ENCODE measurements at places on chromosomes 1 and 21. TPM values are rescaled to one million over a fixed set of nuclear protein-coding genes. Genes with fewer than 3 reads are reported as not detected.

DNA sequence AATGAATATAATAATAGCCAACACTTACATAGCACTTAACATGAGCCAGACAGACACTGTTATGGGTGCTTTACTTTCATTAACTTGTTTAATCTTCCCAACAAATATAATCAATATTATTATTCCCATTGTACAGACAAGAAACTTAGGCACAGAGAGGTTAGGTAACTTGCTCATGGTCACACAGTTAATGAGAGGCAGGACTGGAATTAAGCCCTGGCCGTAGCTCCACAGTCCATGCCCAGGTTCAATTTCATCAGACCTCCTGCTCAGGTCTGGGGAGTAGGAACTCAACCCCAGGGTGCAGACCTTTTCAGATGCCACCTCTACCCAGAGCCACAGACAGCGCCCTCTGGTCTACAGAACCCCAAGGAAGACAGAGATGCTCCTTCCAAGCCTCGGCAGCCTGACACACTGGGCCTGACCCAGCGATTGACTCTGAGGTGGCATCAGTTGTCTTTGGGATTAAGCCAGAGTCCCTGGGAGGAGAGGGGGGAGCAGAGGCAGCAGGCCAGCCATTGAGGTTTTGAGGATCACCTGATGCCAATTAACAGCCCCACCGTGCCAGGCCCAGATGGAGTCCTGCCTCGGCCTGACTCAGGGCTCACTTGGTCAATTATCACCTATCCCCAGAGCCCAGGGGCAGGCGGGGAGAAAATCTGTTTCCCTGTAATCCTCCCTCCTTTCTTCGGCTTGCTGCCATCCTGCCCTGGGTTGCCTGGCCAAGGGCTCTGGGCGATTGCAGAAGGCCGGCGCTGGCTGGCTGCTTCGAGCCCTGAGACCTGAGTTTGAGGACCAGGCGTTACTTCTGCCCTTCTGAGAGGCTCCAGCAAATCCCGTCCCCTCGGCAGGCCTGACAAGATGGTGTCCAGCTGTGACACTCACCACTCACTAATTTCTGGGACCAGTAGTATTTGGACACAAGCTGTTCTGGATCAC, 116.7 kb downstream of the LACTBL1 start:
- DNase-seq = no peak

- DNase-seq = no peak
Measured at GRCh38 chr1:36673202-36673601, 190.5 kb upstream of the CSF3R start.

- DNase-seq = no peak
Measured at GRCh38 chr1:22051607-22052114, 848 bp upstream of the CDC42 start.

GRCh38 chr1:162498496-162498810, 835 bp downstream of the UHMK1 start:
- DNase-seq = no peak

DNA sequence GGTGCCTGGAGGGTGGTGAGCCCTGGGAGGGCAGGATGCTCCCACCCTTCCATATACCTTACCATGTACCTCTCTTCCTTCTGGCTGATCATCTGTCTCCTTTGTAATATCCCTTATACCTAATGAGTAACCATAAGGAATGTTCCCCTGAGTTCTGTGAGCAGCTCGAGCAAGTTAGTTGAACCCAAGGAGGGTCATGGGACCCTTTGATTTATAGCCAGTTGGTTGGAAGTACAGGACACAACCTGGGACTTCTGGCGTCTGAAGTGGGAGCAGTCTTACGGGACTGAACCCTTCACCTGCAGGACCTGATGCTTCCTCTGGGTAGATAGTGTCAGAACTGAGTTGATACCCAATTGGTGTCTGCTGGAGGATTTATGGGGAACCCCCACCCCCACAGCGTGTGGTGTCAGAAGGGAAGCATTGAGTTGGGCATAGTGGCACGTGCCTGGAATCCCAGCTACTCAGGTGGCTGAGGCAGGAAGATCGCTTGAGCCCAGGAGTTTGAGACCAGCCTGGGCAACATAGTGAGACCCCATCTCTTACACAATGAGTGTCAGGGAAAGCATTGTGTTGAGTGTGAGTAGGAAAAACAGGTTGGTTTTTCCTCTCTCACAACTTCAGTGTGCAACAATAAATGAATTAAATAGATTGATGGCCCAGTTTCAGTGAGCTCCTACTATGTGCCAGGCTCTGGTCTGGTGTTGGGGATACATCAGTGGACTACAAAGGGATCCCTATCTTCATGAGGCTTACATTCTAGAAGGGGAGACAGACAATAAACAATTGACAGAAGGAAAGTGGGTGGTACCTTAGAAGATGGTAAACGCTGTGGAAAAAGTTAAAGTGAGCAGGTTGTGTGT, 16.0 kb downstream of the DNAJC16 start:
- no peak for DNase-seq

DNA sequence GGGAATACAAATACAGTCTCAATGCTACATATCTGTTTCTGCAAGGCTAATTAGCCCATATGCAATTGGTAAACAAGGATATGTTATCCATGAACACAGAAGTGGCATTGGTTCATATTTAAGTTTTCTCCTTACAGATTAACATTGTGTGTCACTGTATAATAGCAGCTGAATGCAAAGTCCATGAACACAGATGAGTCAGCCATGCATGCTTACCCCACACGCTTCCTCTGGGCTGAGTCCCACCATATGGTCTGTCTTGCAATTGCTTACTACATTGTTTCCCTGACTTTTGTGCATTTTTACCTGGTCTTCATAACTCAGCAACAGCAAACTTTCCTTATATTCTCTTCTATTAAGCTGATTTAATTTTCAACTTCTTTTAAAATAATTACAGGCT, 41.5 kb upstream of the TSNAX start:
- DNase-seq = no peak

- no peak for DNase-seq
Measured at GRCh38 chr1:24952413-24952841, 22.4 kb upstream of the RUNX3 start.

DNA sequence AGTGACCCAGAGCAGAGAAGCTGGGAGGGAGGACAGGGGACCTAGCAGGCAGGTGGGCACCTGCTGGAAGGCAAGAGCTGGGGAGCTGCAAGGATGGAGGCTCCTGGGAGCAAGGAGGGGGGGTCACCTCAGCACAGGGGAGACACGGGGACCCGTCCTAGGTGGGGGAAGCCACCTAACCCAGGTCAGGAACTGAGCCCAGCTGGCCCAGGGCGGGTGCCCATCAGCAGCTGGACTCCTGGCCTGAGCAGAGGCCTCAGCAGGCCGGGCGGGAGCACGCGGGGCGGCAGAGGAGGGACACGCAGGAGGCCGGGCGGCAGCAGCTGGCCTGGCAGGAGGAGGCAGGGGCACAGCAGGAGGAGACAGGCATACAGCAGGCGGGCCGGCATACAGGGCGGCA, 949 bp downstream of the KRTAP10-1 start:
- DNase-seq = no peak

GRCh38 chr1:181185461-181185860, 97.0 kb downstream of the IER5 start:
- DNase-seq = no peak

TMEM9 gene
- 57.9 TPM for total RNA-seq

IVL gene
- not detected for total RNA-seq

DNA sequence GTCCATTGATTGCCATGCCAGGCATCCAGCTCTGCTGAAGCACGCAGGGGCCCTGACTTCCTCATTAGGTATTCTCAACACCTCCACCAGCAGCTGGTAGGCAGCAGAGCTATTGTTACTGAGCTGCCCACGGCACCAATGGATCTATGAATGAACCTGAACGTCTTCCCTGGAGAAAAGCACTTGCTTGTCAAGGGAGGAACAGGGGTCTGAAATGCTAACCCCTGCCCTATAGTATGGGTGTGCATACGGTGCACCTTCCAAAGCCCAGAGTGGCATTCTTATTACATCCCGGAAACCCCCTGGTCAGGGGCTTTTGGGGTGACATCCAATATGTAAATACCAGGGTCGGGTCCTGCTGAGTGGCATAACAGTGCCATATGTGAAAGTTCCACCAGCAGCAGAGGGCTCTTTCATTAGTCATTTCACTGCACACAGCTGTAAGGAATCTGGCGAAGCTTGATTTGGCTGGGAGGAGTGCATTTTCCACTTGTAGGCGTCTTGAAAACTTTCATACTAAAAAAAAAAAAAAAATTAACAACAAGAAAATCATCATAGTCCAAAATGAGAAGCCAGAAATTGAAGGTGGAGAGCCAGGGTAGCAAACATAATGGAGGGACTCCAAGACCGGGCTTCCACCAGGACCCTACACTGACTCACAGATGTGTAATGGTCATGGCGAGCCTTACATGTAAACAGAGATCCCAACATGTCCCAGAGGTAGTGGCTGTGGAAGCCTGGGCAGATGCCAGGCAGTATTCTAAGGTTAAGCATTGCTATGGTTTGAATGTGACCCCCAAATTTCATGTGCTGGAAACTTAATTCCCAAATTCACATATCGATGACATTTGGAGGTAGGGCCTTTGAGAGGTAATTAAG, 58.8 kb upstream of the PRDX6 start:
- DNase-seq = no peak

SLC2A5 gene
- 4.7 TPM for total RNA-seq

CFAP74 gene
- not detected for total RNA-seq

FCRL1 gene
- total RNA-seq = not detected

LIPI gene
- total RNA-seq = not detected

- peak; percentile 6 for DNase-seq
Measured at GRCh38 chr1:45206808-45207623, 611 bp upstream of the ZSWIM5 start.

- DNase-seq = no peak
Measured at GRCh38 chr1:233025567-233025966, 75.2 kb downstream of the NTPCR start.

DNA sequence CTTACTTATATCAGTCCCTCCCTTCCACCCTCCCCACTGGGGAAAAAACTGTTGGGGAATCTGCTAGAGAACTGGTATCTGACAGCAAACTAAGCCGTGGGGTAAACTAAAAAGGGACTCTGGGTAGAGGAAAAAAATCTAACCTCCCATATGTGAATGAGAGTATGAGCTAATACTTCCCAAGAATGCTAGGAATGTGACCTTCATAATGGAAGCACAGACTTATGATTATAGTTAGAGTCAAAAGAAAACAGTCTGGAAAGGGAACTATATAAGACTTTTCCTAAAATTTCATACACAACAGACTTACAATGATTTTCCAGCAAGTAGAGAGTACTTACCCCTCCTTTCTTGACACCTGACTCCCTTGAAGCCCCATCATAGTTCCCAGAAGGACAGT, 23.0 kb upstream of the RBBP5 start:
- DNase-seq = no peak

USP21 gene
- total RNA-seq = 25.7 TPM

C4BPA gene
- total RNA-seq = not detected

- DNase-seq = no peak
Measured at GRCh38 chr21:35484851-35485250, 435.7 kb upstream of the RUNX1 start.

All from tibial nerve (tissue), 4 donors.